ENCODE measurements at places on chromosomes 4 and X. TPM values are rescaled to one million over a fixed set of nuclear protein-coding genes. Genes with fewer than 3 reads are reported as not detected.

VEGFC gene
- 25.3 TPM for total RNA-seq

DNA sequence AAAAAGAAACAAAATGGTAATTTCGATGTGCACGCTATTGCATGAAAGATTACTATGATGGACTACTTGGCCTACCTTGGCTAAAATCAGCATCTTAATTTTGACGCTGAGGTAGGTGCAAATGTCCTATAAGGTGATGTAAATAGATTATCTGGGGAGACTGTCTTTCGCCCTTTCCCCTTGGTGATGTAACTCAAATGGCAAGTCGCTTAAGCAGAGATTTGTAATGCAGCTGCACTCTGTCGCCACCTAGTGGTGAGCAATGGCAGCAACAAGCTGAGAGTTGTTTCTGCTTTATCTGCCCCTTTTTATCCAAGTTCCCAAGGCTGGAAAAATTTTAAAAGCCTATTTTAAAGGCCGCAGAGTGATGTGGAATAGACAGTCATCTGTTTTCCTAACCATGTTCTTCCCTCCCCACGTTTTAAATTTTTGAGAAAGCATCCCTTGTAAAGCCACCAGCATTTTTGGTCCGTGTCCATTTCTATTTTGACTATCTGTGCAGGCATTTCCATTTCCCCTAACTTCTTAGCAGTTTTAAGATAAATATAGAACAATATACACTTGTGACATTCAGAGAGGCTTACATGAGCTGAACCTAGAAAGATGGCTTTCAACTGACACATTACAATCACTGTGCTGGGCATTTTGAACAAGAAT is 62.4 kb upstream of the PDLIM3 start:
- no peaks in the 10 kb centered on the region for H3K27me3 ChIP-seq
- H3K36me3 ChIP-seq = no peaks in the 10 kb centered on the region
- peak overlapping the region; percentile 25 for H3K27ac ChIP-seq
- DNase-seq = peak; percentile 93
- no peak overlapping the region for H3K4me3 ChIP-seq

DNA sequence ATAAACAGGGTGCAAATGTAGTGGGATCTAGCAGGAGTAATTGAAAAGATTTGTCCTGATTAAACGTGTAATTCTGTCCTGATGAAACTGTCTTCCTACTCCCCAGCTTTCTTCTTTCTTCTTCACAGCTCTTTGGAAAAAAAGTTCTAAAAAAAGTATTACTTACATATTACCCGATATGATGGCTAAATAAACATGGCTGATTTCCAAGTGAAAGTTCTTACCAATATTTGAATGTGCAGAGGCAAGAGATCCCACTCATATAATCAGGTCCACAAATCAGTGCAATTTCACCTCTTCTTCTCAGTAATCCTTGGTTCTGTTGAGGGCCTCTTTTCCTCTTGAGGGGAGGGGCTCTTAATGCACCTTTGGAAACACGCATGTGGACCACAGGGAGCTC is 78.7 kb downstream of the ZNF827 start:
- no peak overlapping the region for H3K27ac ChIP-seq
- peaks cover 5% of the 10 kb centered on the region for H3K4me1 ChIP-seq
- H3K36me3 ChIP-seq = no peaks in the 10 kb centered on the region
- no peaks in the 10 kb centered on the region for H3K27me3 ChIP-seq

- H3K27ac ChIP-seq = no peak overlapping the region
- H3K36me3 ChIP-seq = no peaks in the 10 kb centered on the region
- DNase-seq = no peak
- H3K4me3 ChIP-seq = no peak overlapping the region
These were observed 42.9 kb downstream of the ATXN3L start for GRCh38 chrX:13276991-13277390.

- no peak overlapping the region for H3K27ac ChIP-seq
- H3K27me3 ChIP-seq = no peaks in the 10 kb centered on the region
- DNase-seq = no peak
These were observed 240.8 kb downstream of the STK32B start for GRCh38 chr4:5292101-5292500.

- H3K4me1 ChIP-seq = no peaks in the 10 kb centered on the region
- no peaks in the 10 kb centered on the region for H3K36me3 ChIP-seq
- no peak overlapping the region for H3K27ac ChIP-seq
- no peaks in the 10 kb centered on the region for H3K27me3 ChIP-seq
- DNase-seq = no peak
These were observed 54.8 kb downstream of the CASP6 start for GRCh38 chr4:109648266-109648996.

DNA sequence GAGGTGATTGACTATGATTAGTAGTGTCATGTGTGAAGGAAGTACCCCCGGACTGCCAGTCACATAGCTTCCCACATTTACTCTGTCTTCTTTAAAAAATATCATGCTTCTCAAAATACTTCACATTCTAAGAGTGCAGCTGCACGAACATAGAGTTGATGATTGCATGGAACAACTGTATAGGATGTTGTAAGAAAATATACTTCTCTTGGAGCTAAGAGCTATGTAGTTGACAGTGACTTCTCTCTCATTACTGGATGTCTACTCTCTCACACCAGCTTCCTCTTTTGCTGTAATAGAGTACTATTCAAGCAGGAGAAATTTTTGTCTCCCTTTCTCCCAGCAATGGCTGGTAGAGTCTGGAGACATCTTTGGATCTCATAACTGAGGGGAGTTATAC is 99.4 kb upstream of the PUDP start:
- H3K27ac ChIP-seq = no peak overlapping the region
- H3K27me3 ChIP-seq = no peaks in the 10 kb centered on the region
- DNase-seq = no peak
- no peaks in the 10 kb centered on the region for H3K4me1 ChIP-seq
- no peaks in the 10 kb centered on the region for H3K36me3 ChIP-seq

- no peaks in the 10 kb centered on the region for H3K27me3 ChIP-seq
- peaks cover 6% of the 10 kb centered on the region for H3K4me1 ChIP-seq
- peak overlapping the region; percentile 14 for H3K27ac ChIP-seq
These were observed 738 bp upstream of the HPF1 start for GRCh38 chr4:169758401-169758962.

GRCh38 chrX:45783002-45783401 is 582.3 kb upstream of the DIPK2B start:
- no peak for DNase-seq
- H3K27me3 ChIP-seq = no peaks in the 10 kb centered on the region
- H3K4me3 ChIP-seq = no peak overlapping the region
